ENCODE measurements at places on chromosomes 16 and 17.

GRCh38 chr17:78840530-78840779, 159 bp downstream of the USP36 start:
- DNase-seq: no peak

- DNase-seq: no peak
These were observed 5.8 kb upstream of the GSE1 start for GRCh38 chr16:85607321-85607765.

DNA sequence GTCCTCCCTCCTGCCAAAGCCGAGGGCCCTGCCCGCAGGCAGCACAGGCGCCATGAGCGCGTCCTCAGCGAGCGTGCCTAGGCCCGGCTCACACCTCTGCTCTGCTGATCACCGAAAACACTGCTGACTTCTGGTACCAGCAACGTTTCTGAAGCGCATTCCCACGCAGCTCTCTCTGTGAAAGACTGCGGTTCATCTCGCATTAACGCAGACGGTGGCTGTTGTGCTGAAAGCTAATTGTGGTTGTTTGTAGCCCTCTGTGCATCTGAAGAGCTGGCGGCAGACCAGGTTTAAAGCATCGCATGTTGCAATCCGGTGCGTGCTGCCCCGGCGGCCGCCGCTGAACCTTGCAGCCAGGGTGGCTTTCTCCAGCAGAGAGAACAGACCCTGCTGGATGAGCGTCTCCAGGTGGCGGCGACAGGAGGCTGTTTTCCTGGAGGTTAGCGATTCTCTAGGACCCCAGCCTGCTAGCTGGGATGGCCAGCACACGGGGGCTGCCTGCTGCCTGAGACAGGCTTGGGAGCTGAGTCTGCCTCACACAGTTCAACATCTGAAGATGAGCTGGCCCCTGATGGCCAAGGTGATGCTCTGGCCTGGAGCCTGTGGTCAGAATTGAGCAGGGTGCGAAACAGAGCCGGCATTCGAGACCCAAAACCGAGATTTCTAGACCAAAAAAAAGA, 49.8 kb upstream of the CHMP6 start:
- DNase-seq: no peak

DNA sequence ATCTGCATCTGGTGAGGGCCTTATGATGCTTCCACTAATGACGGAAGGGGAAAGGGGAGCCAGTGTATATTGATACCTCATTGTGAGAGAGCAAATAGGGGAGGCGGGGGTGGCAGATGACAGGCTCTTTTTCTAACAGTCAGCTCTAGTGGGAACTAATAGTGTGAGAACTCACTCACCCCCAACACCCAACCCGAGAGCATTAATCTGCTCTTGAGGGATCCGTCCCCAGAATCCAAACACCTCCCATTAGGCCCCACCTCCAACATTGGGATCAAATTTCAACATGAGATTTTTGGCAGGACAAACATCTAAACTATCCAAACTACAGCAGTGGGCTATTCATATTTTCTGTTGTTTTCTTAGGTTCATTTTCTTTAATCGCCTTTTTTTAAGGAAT, 54.4 kb downstream of the BPTF start:
- DNase-seq: no peak

DNA sequence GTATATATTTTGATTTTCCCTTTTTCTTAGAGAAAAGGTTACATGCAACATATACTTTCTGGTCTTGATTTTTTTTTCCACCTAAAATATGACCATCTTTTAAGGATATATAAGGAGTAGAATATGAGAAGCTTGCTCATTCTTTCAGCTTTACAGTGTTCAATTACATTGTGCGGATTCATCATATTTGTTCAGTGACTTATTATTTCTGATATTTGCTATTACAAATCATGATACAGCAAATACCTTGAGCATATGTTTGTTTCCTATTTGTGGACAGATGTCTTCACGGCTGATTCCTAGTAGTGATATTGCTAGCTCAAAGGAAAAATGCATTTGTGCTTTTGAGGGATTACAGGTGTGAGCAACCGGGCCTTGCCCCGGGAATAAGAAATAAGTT, 18.1 kb downstream of the KATNIP start:
- DNase-seq: no peak

- peak; percentile 89 for DNase-seq
These were observed 5.2 kb downstream of the AXIN2 start for GRCh38 chr17:65556014-65556909.

DNA sequence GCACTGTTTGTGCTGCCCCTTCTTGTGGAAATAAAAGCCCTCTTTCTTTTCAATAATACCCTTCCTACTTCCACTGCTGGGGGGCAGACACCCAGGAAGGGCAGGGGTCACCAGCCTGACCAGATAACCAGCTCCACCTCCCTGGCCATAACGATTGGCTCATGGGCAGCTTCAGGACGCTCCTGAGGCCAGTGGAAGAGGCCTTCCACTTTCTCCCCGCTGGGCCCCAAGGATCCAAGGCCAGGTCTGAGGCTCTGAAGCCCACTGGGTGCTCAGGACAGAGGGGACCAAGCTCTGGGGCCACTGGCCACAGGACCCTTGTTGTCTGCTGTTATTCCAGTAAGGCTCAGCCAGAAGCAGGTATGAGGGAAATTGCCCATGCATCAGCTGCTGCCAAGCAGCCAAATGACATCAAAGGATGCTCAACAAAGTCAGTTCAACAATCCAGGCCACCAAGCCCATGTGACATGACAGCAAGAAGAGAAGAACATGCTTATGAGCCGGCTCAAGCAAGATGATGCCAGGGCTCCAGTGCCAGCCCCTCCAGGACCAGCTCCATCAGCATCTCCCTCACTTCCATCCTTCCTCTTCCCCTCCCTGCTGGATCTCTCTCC, 238.8 kb downstream of the ZNF423 start:
- no peak for DNase-seq

DNA sequence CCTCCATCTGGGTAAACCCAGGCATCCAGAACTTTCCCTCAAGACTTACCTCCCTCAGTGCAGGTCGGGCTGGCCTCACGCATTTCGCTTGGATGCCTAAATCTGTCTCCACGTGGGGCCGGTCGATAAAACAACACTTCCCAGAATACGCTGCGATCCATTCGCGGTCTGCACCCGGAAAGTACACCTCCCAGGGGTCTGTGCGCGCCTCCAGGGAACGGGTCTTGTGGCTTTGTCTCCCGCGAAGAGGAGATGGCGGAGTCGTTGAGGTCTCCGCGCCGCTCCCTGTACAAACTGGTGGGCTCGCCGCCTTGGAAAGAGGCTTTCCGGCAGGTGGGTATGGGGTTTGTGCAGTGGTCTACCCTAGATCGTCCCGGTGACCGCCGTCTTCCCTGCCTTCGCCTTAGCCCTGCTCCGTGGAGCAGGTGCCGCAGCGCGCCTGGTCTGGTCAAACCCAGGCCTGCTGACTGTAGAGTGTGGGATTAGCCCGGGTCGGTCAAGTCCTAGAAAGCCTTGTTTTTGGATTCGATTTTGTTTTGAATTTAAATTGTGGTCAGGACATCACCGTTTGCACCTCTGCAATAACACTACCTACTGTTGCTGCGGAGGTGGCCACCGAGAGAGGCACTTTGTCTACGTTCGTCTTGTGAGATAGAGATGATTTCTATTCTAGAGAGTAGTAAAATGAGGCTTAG, at the start of gene RPAIN:
Gene RPAIN (plus strand): TSS at position 224 of the 695 bp plus-strand sequence. CDS start 29 bp downstream, at position 253.
- peak; percentile 88 for DNase-seq

DNA sequence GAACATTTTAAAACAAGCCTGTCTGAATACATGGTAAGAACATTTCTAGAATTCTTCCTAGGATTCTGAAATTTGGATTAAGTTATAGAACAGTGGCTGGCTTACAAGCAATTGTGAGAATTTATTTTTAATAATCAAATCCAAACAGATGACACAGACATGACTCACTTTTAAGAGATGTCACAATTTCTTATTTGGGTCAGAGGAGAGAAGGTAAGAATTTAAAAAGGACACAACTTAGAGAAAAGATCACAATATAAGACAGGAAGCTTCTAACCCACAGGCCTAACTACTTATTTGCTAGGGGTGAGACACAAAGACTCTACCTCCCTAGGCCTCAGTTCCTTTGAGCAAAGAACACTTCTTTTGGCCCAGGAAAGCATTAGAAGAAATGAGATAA, 32.7 kb downstream of the ZZEF1 start:
- DNase-seq: no peak

DNA sequence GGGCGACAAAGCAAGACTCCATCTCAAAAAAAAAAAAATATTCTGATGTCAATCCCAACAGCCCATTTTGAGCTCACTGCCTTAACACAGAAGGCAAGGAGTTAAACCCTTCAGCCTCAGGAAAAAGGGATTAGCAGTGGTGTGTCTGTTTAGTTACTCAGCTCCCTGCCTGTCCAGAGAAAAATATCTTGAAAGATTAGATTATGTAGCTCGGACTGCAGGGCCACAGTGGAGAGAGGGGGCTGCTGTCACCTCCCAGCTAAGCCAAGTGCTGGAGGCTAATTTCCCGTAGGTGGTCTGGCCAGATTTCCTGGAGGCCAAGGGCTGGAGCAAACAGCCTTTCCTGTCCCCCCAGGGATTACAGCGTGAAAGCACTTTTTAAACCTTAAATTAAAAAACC, 50.3 kb downstream of the C16orf95 start:
- no peak for DNase-seq

GRCh38 chr17:60147553-60148223, 2.1 kb upstream of the CA4 start:
- no peak for DNase-seq

DNA sequence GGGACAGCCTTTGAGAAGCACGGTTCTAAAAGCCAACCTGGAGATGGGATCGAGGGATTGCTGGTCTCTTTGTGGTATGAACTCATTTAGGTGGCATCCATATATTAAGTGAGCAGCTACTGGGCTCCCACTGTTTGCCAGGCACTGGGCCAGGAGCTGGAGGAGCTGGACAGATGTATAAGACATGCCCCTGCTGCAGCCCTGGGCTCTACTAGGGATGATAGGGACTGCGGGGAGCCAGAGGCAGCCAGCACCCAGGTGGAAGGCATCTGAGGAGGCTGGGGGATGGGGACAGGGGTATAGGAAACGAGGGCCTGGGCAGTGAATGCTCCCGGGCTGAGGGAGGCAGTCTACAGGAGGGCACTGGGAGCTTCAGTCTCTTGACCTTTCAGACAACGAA, 53.0 kb upstream of the MEAK7 start:
- no peak for DNase-seq

DNA sequence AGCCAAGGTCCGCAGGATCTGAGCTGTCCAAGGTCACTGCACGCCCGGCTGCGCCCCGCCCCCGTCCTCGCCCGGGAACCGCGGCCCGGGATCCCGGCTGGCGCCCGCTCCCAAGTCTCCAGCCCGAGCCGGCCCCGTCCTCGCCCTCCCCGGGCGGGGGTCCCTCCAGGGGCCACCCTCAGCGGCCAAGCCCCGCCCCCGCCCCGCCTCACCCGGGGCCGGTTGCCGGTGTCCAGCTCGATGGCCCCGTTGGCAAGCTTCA, 216 bp downstream of the VPS9D1 start:
- no peak for DNase-seq

DNA sequence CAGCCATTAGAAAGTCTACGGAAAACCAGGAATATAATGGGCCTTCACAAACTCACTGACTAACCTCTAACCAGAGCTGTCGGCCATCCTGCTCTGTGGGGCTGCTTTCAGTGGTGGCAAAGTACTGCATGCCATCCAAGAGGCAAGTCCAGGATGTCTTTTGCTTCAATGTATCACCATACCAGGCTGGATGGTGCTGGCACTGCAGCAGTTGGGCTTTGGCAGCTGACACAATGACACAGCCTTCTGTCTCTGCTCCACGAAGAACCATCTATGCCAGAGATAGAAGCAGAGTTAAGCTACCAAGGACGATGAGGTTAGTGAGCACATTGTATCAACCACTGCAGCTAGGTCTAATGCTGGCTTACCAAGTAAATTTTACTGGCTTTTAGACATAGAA, 9.7 kb upstream of the RSKR start:
- DNase-seq: no peak

DNA sequence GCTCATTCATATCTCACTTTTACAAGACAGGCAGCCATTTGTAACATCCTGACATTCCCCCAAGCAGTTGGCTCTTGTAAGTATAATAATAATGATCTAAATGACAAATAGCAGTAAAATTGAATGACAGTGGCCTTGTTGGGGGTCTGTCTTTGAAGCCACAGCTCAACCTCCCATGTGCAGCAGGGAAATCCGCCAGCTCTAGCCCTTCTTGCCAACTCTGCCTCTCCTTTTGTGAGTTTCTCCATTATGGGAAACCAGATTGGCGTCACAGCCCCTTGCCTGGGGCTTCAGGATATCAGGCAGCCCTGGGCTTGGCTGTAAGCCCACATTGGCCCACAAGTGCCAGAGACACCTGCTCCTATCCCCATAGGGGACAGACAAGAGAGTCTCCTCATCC, 70.4 kb upstream of the CACNG5 start:
- no peak for DNase-seq

DNA sequence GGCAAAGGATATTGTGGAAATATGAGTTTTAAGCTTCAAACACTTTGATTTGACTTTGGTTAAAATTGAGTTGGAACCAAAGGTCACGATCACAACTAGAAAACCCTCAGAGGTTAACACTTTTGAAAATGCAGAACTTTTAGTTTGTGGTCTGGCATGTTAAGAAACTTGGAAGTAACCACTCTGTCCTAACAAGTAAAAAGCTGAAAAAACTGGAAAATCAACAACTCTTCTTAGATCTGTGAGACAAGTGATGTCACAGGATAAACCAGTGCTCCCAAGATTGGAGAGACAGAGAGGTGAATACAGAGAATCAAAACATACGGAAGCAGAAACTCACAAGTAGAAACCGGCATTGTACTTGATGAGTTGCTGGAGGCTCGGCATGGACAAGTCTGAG, 17.4 kb downstream of the MFSD6L start:
- no peak for DNase-seq

GRCh38 chr17:43809121-43809520, 23.8 kb downstream of the MPP3 start:
- DNase-seq: no peak

DNA sequence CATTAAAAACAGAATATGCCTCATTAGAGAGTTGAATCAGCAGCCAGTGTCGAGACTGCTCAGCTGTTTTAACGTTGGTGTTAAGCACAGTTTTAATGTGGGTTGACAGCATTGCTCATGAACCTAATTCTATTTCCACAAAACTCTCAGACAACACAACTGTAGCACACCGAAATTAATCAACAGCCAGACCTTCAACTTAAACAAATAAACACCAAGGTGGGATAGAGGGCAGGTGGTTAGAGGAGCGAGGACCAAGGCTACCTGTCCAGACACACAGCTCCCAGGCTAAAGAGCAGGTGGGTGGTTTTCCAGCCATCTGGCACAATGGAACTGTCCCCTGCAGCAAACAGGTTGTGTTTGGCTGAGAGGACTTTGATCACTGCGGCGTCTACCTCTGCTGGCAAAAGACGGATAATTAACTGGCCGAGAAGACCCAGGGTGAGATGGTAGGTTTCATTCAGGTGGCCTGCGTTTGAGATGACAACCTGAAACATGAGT, 69.6 kb upstream of the ATP2A3 start:
- DNase-seq: no peak

DNA sequence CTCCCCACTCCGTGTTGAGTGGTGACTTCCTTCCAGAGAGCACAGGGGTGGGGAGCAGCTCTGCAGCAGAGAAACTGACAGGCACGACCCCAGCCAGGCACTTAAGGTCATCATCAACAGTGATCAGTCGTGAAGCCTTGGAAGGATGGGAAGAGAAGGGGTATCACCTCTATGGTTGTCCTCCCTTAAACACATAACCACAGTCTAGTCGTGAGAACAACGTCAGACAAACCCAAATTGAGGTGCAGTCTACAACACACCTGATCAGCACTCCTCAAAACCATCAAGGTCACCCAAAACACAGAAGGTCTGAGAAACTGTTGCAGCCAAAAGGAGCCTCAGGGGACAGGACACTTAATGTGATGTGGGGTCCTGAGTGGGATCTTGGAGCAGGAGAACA, 68.3 kb downstream of the MPRIP start:
- DNase-seq: no peak

GRCh38 chr17:5418858-5419355, 555 bp downstream of the NUP88 start:
- peak; percentile 73 for DNase-seq
